ENCODE measurements at places on chromosomes 6 and 20. TPM values are rescaled to one million over a fixed set of nuclear protein-coding genes. Genes with fewer than 3 reads are reported as not detected.

Gene HTR1B
- 11.4 TPM for total RNA-seq

Gene CYP39A1
- not detected for total RNA-seq

Gene HLA-DQA2
- not detected for total RNA-seq

Gene CALHM5
- 4.9 TPM for total RNA-seq

Gene OPN5
- total RNA-seq: not detected

Gene NRM
- total RNA-seq: 28.1 TPM

Gene TTLL9
- 0.24 TPM for total RNA-seq

Gene PTGIS
- total RNA-seq: 67.6 TPM

Gene NXT1
- total RNA-seq: 14.0 TPM

Gene TRIM40
- total RNA-seq: not detected

Gene ADGRF4
- not detected for total RNA-seq

Gene EDN1
- total RNA-seq: 13.2 TPM

Gene PDYN
- total RNA-seq: not detected

Gene CHD6
- total RNA-seq: 45.0 TPM

Gene PRR18
- total RNA-seq: not detected

Gene SLC32A1
- not detected for total RNA-seq

Gene SCAF8
- 46.6 TPM for total RNA-seq

Gene IL17A
- not detected for total RNA-seq

Gene FAXC
- total RNA-seq: 3.1 TPM

Gene CDSN
- total RNA-seq: not detected

Gene RPN2
- total RNA-seq: 168 TPM

Gene PCMTD2
- 96.7 TPM for total RNA-seq

Gene IMPG1
- total RNA-seq: not detected

Gene NUS1
- 28.1 TPM for total RNA-seq

Gene SPATA25
- 2.9 TPM for total RNA-seq

Gene ADGB
- total RNA-seq: not detected

Gene CLPSL1
- total RNA-seq: not detected

Gene BPIFB1
- total RNA-seq: not detected

Gene NKAIN4
- total RNA-seq: not detected

Gene PTPRK
- 130 TPM for total RNA-seq

Gene FAM83C
- not detected for total RNA-seq

Gene ELOVL4
- total RNA-seq: 4.8 TPM

Gene RIMS4
- 0.75 TPM for total RNA-seq

Gene GABRR1
- not detected for total RNA-seq

Gene TMEM217
- 5.0 TPM for total RNA-seq

Gene MYB
- total RNA-seq: 0.86 TPM

Gene SAMD5
- total RNA-seq: 18.6 TPM

Gene FAM217A
- total RNA-seq: not detected

Gene SDCBP2
- total RNA-seq: 0.97 TPM

Gene APOBEC2
- not detected for total RNA-seq

Gene CDH22
- not detected for total RNA-seq

Gene CDK5RAP1
- total RNA-seq: 25.3 TPM

Gene RAD21L1
- total RNA-seq: not detected

All from osteocyte (in vitro differentiated cells).